Hematopoietic multipotent progenitor cell treated with erythropoietin and hydrocortisone succinate and interleukin-3 and kit ligand, for 4 days (in vitro differentiated cells): ENCODE measurements at places on chromosomes 3 and 15.
A peak's percentile ranks its signal among the peaks of the same experiment; 100 is the strongest.

DNA sequence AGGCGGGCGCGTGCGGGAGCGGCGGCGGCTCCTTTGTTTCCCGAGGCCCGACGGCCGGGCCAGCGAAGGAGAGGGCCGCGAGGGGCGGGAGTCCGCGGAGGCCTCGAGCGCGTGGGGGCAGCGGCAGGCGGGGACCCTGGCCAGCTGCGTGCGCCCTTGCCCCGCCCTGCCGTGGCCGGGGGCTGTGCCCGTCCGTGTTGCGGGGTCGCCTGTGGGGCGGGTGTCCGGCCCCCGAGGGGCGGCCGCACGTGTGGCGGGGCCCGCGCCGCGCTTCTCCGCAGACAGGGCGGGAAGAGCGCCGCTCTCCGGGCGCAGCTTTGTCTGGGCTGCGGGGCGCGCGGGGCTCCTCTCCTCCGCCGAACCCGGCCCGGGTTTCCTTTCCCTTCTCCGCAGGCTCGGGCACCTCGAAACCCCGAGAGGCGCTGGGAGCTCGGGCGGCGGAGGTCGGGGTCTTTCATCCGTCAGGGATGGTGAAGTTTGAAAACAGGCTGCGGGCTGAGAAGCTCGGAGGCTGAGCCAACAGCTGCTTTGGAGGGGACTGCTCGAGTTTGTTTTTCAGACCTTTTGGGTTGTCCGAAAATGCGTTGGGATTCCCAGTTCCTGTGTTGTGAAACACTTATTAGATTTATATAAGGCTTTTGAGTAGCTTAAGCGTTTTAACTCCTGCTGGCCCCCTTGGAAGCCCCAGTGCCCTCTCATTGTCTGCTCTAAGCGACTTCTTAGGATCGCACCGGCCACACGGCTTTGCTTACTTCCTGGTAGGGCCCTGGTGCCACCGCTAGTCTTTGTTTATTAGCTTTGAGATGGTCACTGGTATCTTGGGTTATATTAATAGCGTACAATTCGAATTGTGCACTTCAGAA is 817 bp downstream of the USP3 start:
- peak; percentile 91 for DNase-seq

- no peak for DNase-seq
Measured at GRCh38 chr15:52786436-52787122, 3.6 kb downstream of the ONECUT1 start.

DNA sequence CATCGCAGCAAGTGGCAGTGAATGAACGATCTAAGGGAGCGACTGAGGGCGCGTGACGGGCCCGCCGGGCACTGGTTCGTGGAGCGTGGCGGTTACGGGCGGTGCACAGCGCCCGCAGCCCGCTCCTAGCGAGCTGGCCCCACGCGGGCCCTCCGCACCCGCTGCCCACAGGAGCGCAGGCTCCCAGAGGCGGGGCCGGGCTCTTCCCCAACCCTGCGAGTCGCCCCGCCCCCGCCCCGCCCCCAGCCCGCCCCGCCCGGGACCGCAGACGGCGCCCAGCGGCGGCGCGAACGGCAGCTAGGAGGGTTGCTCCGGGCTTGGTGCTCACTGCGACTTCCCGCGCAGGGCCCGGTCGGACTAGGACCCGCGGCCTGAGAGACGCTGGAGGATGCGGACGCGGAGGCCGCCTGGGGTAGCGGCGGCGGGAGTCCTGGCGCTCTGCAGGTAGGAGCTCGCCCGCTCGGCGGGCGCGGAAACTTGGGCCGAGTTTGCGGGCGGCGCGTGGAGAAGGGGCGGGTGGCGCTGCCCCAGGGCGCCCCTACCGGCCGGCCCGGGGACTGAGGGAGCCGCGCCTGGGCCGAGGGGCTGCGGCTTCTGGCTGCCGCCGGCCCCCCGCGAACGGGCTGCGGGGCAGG is at the start of gene C15orf39:
C15orf39 (plus strand) TSS at position 267 of the 635 bp plus-strand sequence. CDS start 4,167 bp downstream, outside the sequence.
- DNase-seq: peak; percentile 90

- no peak for DNase-seq
Measured at GRCh38 chr3:55515550-55516246, 28.6 kb upstream of the WNT5A start.

GRCh38 chr3:134339913-134340312 is 34.3 kb downstream of the AMOTL2 start:
- DNase-seq: no peak

GRCh38 chr3:69462826-69463100 is 76.9 kb upstream of the FRMD4B start:
- DNase-seq: no peak

GRCh38 chr3:16908016-16908807 is 23.5 kb downstream of the PLCL2 start:
- DNase-seq: no peak

GRCh38 chr15:98943051-98943508 is 64.5 kb downstream of the PGPEP1L start:
- DNase-seq: no peak

DNA sequence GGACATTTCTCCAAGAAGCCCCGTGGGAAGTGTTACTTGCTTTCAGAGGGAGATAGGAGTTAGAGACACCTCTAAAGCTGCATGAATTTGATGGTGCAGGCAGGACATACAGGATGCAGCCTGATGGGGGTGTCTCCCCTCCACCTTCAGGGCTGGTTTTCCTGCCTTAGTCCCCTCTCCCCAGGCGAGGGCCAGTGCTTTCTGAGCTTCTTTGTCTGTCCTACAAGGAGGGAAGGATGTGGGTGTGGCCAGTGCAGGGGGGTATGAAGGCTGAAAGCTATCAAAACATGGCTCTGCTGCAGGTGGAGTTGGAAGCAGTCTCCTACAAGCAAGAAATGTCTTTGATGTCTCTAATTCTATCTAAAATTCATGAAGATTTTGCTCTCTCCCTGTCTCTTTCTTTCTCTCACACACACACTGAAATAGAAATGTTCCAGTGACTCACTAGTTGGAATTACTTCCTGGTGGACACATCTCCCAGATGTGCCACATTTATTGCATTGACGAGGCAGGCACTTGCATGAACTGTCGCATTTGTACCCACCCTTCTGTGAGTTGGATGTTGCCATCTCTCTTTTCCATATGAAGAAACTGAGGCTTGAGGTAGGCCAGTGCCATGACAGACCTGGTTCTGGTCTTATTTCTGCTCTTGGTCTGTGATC is 13.9 kb upstream of the PODXL2 start:
- DNase-seq: no peak

- no peak for DNase-seq
Measured at GRCh38 chr3:155488671-155489070, 195.2 kb upstream of the STRIT1 start.

DNA sequence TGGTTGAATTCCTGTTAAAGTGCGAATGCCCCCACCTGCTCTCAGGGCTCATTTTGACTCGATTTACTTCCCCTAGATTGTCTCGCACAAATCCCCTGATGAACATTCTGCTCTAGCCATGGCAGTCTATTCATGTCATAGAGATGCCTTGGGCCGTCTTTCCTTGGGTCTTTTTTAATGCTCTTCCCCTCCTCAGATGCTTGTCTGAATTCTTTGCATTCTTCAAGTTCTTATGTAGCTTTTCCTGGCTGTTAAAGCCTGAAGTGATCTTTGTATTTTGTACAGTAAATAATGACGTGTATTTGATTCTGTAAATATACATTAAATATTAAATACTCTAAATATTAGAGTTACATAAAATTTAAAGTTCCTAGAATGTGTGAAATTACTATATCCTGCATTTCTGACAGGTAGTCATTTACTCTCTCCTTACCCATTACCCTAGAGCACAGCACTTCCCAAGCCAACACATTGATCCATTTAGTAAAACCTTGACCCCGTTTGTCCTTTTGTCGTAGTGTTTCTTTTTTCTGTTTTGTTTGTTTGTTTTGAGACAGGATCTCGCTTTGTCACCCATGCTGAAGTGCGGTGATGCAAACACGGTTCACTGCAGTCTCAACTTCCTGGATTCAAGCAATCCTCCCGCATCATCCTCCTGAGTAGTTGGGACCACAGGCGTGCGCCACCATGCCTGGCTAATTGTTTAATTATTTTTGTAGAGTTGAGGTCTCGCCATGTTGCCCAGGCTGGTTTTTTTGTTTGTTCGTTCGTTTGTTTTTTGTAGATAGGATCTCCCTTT is 47.9 kb downstream of the YEATS2 start:
- DNase-seq: no peak

- no peak for DNase-seq
Measured at GRCh38 chr3:128320551-128321340, 145.9 kb downstream of the DNAJB8 start.

DNA sequence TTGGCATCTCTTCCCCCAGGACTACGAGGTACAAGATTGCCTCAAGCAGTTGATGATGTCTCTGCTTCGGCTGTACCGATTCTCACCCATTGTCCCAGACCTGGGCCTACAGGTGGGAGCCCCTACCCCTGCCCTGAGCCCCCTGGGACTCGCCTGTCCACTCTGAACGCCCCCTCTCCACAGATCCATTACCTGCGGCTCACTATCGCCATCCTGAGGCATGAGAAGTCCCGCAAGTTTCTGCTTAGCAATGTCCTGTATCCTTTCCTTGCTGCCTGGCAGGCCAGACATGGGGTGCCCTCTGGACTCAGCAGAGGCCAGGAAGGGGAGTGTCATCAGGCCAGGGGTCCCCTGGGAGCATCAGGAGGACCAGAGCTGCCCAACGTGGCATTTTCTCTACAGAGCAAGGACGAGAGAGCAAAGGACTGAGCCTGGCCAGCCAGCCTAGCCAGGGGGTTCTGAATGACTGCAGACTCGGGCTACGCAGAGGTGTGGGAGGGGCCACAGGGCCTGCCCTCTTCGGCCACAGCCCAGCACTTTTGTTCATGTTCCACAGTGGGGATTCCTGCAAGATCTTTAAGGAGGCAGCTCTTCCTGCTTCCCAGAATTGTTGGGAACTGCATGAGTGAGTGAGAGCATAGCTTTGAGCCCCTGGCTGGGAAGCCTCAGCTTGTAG is 11.2 kb downstream of the RNF123 start:
- DNase-seq: no peak

GRCh38 chr15:28885630-28886430 is at the start of gene APBA2:
TSS of gene APBA2 (plus strand) at chr15:28885974. CDS start at chr15:29053885, 167,911 bp downstream.
- peak; percentile 73 for DNase-seq

GRCh38 chr3:181906338-181906737 is 194.6 kb downstream of the SOX2 start:
- no peak for DNase-seq

GRCh38 chr15:94287794-94288246 is 56.5 kb downstream of the MCTP2 start:
- peak; percentile 98 for DNase-seq

- DNase-seq: peak; percentile 82
Measured at GRCh38 chr15:50128266-50128665, 9.2 kb upstream of the ATP8B4 start.

GRCh38 chr15:80710635-80711554 is 15.8 kb downstream of the ABHD17C start:
- peak; percentile 20 for DNase-seq

DNA sequence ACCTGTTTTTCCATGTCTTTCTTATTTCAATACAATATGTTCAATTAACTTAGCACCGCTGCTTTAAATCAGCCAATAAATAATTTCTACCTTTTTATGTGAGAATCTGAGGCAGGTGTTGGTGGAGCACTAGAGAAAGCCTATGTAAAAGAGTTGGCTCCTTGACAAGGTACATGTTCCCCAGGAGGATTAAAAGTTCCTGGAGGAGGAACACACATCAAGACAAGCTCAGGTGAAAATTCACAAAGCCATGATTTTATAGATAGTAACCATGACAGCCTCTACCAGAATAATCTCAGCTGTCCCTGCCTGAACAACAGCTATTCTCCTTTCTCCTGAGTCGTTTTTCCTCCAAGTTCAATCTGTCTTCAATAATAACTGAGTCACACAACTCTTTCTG is 3.4 kb upstream of the ZBED2 start:
- DNase-seq: no peak

DNA sequence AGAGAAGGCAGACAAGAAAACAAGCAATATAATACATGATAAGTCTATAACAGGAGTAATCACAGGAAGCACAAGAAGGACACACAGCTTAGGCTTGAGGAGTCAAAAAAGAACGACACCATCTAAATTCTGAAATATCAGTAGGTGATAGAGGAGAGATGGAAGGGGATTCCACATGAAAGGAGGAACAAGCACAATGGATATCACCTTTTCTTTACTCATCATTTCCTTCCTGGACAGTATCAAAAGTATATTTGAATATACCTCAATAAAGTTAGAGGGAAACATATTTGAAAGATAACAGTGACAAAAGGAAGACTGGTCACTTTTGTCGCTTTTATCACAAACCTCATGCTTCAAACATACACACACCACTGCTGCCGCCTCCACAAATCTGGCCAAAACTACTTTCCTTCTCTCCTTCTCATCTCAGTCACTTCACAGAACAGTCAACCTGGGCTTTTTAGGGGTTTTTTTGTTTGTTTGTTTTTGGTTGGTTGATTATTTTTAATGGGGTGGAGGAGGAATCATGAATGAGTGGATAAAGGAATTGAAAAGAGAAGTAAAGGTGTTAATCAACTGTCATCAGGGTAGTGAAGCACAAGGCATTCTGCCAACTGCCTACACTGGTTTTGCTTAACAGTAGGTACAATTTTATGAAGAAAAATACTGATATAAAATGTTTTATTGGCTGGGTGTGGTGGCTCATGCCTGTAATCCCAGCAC is 18.5 kb downstream of the DENND4A start:
- DNase-seq: peak; percentile 37

DNA sequence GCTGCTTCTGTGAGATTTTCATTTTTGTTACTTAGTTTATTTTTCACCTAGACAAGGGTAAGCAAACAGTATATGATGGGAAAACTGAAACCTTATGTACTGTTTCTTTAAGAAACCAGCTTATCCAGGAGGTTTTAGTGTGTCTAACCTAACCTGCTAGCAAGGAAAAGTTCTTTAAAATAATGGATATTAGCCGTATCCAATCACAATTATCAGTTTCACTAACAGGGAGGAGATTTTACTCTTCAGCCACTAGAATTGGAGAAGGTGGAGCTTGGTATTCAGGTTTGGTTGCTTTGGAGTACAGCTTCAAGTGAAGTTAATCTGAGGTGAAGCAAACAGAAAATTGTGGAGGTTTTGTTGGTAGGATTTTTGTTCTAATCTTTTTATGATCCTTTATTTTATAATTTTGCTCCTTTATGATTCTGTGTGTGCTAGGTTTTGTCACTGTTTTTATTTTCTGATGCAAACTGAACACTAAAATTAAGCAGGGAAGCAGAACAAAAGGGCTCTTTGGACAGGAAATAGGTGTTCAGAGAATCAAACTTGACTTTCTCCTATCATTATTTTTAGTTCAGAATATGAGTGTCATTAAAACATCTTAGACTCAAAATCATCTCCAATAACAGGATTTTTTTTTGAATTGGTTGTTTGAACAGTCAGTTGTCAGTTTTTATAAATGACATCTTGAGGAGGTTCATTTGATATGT is 13.0 kb downstream of the ZFAND6 start:
- peak; percentile 95 for DNase-seq

GRCh38 chr15:93372865-93373223 is 283.8 kb upstream of the RGMA start:
- no peak for DNase-seq

DNA sequence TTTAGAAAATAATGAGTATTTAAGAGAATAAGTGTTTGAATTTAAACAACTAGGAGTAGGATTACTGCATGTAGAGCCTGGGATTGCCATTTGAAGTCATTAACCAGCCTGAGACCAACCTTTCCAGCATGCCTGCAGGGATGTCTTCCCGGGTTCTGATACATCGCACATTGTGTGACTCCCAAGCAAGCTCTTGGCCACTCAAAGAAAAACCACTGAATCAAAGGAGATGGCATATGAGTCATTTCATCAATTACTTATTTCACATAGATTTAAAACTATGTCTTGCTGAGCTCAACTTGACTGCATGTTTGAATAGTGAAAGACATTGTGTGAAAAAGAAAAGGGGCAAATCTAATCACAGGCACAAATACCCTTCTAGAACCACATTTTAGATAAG is 15.0 kb upstream of the THBS1 start:
- DNase-seq: no peak

GRCh38 chr3:185351396-185351795 is 11.5 kb upstream of the MAP3K13 start:
- DNase-seq: no peak
